Body of pancreas (tissue), 4 donors: ENCODE measurements at places on chromosomes 4 and X. TPM values are rescaled to one million over a fixed set of nuclear protein-coding genes. Genes with fewer than 3 reads are reported as not detected.

- DNase-seq, result no peak
These were observed 1318.5 kb downstream of the STIM2 start for GRCh38 chr4:28179126-28179525.

Gene ETDC
- total RNA-seq, result not detected

GRCh38 chrX:40623139-40623536 lies at the start of gene MPC1L:
TSS of gene MPC1L (plus strand) at chrX:40623428. CDS start at chrX:40623566, 138 bp downstream.
- DNase-seq, result no peak

GRCh38 chrX:119826399-119826959 lies 26.3 kb downstream of the UPF3B start:
- no peak for DNase-seq

Gene UVSSA
- total RNA-seq, result 26.0 TPM

DNA sequence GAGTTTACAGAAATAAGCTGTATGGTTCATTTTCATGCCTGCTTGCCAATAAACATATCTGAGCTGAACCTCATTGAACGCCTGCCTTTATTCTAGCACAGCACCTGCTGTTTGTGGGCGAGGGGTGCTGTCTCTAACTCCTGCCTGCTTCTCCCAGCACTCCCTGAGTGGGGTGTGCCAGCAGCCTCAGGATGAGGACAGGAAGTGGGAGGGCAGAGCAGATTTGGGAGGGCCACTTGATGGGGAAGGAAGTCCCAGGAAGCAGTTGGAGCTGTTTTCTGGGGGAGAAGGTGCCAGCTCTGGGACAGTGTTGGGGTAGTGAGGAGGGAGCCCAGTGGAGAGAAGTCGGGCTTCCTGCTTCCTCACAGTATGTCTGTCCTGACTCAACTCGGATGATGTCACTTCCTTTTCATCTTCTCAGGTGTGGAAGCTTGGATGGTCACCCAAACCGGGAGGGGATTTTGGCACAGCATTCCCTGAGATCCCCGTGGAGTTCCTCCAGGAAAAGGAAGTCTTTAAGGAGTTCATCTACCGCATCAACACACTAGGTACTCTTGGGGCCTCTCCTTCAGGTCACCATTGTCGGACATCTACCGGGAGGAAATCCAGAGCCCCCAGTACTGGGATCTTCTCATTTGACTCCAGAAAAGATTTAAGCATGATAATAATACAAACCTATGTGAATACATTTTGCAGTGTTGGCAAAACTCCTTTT lies 29.0 kb upstream of the MSANTD1 start:
- DNase-seq, result no peak
